ENCODE measurements at places on chromosomes 3 and 15.

- DNase-seq, result no peak
Observed at GRCh38 chr3:16807391-16807790, 77.4 kb upstream of the PLCL2 start.

GRCh38 chr3:124767264-124767663 lies 37.0 kb downstream of the UMPS start:
- DNase-seq, result no peak

- DNase-seq, result no peak
Observed at GRCh38 chr3:131236421-131236820, 145.2 kb upstream of the NUDT16 start.

DNA sequence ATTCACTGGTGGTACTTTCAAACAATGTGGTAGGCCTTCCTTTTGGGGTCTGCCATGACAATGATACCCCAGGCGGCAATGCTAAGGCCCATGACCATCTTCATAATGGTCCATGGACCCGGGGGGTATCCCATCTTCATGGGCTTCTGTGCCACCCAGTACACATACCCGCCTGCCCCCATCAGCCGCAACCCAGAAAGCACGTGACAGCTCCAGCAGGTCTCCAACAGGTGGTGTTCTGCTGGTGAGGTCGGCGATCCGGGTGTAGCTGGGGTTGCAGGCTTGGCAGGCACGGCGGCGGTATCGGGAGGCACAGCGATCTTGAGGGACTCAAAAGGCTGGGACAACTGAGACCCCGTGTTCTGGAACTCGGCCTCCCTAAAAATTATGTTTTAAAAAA lies 214.5 kb downstream of the SNRPN start:
- DNase-seq, result no peak

DNA sequence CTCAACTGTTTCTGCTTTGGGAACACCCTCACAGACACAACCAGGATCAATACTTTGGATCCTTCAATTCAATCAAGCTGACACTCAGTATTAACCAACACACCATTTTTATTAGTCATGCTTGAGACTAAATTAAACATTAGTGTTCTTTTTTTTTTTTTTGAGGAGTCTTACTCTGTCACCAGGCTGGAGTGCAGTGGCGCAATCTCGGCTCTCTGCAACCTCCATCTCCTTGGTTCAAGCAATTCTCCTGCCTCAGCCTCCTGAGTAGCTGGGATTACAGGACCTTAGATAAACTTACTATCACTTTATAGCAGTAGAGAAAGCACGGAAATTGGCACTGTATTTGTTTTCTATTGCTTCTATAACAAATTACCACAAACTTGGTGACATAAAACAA lies 2.0 kb upstream of the RAB11A start:
- DNase-seq, result no peak

GRCh38 chr3:44511238-44511566 lies 33.7 kb upstream of the ZNF445 start:
- DNase-seq, result no peak

DNA sequence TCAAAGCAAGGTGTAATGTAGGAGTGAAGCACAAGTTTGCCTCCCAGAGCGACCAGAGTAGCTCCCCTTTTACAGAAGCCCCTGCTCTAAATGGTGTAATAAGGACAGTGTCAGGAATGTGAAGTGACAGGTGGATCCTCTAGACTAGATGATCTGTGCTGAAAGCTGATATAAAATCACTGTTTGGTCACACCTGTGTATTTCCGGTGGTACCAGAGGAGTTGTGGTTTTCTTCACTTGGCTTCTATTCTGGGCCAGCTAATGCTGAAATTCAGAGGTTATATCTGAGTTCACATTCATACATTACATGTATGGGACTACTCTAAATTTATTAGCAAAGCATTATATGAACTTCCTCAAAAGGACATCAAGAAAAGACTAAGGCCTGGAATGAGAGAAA lies 117.4 kb downstream of the IL1RAP start:
- no peak for DNase-seq

Measured in stimulated activated naive CD8-positive, alpha-beta T cell treated with anti-CD3 and anti-CD28 coated beads, Interleukin-15, amount 100 ng/mL, for 72 hours (primary cell).